ENCODE measurements at places on chromosomes 1 and 21. TPM values are rescaled to one million over a fixed set of nuclear protein-coding genes. Genes with fewer than 3 reads are reported as not detected.

Gene TRIM17
- polyA plus RNA-seq: 0.20 TPM

Gene GNAT2
- polyA plus RNA-seq: not detected

Gene ARHGAP30
- polyA plus RNA-seq: 1.2 TPM

Gene OR2T35
- not detected for polyA plus RNA-seq

DNA sequence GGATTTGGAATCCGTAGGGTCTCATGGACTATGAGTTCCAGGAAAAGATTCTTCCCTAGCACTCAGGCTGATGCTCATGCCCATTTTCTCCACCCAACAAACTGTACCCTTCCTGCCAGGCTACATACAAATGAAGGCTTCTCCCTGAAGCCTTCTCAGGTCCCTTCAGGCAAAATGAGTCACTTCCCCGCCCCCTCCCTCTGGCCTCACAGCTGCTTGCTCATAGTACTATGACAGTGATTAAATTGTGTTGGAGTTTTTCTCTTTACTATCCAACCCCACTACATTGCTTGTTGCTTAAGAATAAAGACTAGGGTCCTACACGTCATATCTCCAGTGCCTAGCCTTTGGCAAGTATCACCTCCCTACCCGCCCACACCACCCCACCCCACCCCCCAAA is 207.6 kb upstream of the NFIA start:
- DNase-seq: no peak

GRCh38 chr21:36917471-36918158 is 48.9 kb downstream of the HLCS start:
- DNase-seq: peak; percentile 16

DNA sequence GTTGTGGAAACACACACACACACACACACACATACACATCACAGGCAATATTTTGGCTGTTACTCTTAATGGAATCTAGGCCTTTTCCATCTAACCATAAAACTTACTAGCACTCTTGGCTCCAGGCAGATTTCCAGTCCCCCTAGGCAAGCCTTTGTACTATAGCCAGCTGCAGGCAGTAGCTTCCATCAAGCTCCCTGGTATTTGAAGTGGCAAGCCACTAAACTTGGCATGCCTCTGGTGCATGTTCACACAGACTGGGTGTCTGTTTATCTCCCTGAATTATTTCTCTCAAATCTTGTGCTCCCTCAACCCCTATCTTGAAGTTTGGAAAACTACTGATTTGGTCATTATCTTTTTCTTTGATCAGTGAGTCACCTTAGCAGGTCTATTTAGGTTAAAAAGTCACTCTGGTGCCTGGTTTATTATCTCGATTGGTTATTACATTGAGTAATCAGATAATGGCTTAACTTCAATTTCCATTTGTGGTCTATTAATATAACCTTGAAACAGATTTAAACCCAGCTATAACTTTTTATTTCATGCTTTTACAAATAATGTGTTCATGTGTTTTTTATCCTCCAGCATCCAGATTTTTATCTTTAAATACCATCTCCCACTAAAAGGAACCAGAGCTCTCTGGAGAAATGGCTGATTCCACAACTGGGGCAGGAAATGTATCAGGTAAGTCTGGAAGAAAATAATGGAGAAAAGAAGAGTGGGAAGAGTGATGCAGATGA is 2.7 kb upstream of the RBM15 start:
- no peak for DNase-seq

DNA sequence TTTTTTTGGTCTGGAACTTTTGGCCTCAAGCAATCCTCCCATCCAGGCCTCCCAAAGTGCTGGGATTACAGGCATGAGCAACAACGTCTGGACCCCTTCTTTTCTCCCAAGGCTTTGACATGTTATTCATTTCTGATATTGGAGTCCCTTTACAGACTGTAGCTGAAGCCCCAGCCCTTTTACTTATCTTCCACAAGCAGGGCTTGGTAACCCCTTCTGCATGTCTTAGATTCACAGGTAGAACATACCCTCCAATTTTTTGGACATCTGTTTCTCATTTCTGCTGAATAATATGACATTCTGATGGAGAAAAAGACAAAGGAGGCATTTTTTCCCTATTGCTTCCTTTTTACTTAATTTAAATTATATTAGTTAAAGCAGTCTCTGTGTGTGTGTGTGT is 39.2 kb upstream of the RGS21 start:
- DNase-seq: no peak

DNA sequence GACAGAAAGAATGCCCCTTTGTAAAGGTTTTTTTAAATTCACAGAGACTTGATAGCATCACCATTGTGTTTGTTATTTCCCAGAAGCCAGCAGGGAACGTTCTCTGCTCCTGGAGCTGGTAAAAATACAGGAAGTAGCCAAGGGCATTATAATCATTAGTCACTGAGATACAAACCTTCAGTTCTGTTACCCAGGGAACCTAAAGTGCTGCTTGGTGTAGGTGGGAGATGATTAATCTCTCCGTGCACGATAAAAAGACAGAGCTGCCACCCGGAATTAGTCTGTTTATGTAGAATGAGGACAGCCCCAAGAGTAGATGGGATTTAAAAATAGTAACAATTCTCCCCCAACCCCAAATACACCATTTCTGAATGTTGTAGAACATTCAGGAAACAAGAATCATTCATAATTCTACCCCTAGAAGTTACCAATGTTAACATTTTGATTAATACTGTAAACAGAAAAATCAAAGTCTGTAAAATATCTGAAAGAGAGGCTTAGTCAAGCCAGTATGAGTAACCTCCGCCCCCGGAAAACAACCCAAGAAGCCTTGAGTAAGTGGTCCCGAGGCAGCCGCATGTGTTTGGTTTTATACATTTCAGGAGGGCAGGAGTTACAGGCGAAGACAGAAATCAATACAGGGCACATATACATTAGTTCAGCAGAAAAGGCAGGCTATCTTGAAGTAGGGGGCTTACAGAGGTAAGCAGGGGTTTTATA is 45.3 kb upstream of the CTBS start:
- DNase-seq: no peak

GRCh38 chr1:114745291-114745690 is 12.5 kb downstream of the CSDE1 start:
- no peak for DNase-seq

- DNase-seq: no peak
These were observed 27.2 kb downstream of the RHEX start for GRCh38 chr1:206080026-206080820.

- no peak for DNase-seq
These were observed 32.1 kb downstream of the CTNNBIP1 start for GRCh38 chr1:9877962-9878361.

All from heart right ventricle (tissue), 16 donors.